Calu3 (cell line): ENCODE measurements at places on chromosomes 16 and 17. TPM values are rescaled to one million over a fixed set of nuclear protein-coding genes. Genes with fewer than 3 reads are reported as not detected.

ZPBP2 gene
- total RNA-seq = not detected in 2 replicates

CAVIN1 gene
- total RNA-seq = 4.0 and 6.7 TPM in 2 replicates

KRTAP2-3 gene
- 9.4 and 18.2 TPM in 2 replicates for total RNA-seq

NKD1 gene
- total RNA-seq = 0.20 and 0.31 TPM in 2 replicates

REXO5 gene
- 10.1 and 10.4 TPM in 2 replicates for total RNA-seq
